ENCODE measurements at places on chromosomes 11 and 22.

- DNase-seq, result no peak
Observed at GRCh38 chr22:42702675-42703074, 18.0 kb downstream of the A4GALT start.

- DNase-seq, result no peak
Observed at GRCh38 chr11:44221456-44221855, 88.5 kb downstream of the ALX4 start.

GRCh38 chr11:117579161-117579560 is 217.9 kb downstream of the DSCAML1 start:
- no peak for DNase-seq

DNA sequence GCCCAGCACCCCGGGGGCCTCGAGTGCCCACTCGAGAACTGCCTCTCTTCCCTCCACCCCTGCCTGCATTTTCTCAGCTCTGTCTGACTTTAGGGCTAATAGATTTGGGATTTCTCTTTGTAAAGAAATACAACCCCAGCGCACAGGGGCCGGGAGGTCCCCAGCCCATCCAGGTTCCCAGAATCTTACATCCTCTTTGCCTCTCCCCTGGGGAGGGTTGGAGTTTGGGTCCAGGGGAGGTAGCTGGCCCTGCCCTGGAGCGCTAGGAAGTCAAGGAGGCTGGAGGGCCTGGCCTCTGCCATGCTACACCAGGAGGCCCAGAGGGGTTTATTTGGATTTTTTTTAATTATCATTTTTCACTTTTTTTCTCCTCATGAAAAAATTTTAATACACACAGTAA is 65.7 kb upstream of the LMO1 start:
- no peak for DNase-seq

- DNase-seq, result peak; percentile 65
Observed at GRCh38 chr22:20080445-20080775, 369 bp downstream of the DGCR8 start.

All from trophoblast cell (in vitro differentiated cells and primary cell).